ENCODE measurements at places on chromosomes 7 and 10. TPM values are rescaled to one million over a fixed set of nuclear protein-coding genes. Genes with fewer than 3 reads are reported as not detected.

Gene ASB4
- total RNA-seq, result not detected

DNA sequence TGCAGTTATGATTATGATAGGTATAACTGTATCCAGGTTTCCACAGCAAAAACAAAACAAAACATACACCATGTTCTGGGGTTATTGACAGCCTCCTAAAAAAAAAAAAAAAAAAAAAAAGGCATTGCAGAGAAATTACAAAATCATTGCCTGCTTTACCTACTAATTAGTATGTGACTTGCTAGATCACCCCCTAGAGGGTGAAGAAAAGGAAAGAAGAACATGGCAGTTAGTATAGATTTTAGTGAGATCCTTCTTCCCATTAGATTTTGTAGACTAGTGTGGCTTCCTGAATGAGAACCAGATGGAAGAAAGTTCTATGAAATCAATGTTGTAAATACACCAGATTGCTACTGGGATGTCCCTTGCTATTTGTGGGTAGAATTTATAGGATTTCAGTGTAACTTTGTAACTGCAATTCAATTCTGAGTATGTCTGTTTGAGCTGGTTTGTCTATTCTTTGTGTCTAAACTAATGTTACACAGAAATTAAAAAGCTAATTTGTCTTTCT is 24.0 kb upstream of the AGBL3 start:
- H3K27me3 ChIP-seq, result peaks cover 5% of the 10 kb centered on the region
- H3K36me3 ChIP-seq, result no peaks in the 10 kb centered on the region
- H3K4me1 ChIP-seq, result no peaks in the 10 kb centered on the region
- DNase-seq, result no peak

- no peak for DNase-seq
- no peaks in the 10 kb centered on the region for H3K4me1 ChIP-seq
- no peaks in the 10 kb centered on the region for H3K36me3 ChIP-seq
- H3K4me3 ChIP-seq, result no peak overlapping the region
- no peak overlapping the region for H3K27ac ChIP-seq
Measured at GRCh38 chr7:121167971-121168370, 160.8 kb upstream of the WNT16 start.

DNA sequence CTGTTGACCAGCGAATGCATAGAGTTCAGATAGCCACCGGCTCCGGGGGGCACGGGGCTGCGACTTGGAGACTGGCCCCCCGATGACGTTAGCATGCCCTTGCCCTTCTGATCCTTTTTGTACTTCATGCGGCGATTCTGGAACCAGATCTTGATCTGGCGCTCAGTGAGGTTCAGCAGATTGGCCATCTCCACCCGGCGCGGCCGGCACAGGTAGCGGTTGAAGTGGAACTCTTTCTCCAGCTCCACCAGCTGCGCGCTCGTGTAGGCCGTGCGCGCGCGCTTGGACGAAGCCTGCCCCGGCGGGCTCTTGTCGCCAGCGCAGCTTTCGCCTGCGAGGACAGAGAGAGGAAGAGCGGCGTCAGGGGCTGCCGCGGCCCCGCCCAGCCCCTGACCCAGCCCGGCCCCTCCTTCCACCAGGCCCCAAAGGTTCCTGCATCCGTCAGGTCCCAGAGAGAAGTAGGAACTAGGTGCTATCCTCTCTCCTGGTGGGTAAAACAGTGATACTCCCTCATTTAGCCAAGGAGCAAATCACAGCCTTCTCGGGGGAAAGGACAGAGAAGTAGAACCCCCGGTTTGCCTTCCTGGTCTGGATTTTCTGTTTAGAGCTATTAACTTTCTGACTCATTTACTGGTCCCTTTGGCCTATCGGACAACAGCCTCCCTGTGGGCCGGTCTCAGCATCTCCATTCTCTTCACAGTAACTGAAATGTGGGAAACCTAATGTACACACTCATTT is 6.1 kb upstream of the HOXA2 start:
- peaks cover 4% of the 10 kb centered on the region for H3K4me1 ChIP-seq
- H3K4me3 ChIP-seq, result no peak overlapping the region
- H3K27me3 ChIP-seq, result peaks cover 12% of the 10 kb centered on the region
- H3K36me3 ChIP-seq, result peaks cover 2% of the 10 kb centered on the region
- H3K27ac ChIP-seq, result no peak overlapping the region

- peaks cover 19% of the 10 kb centered on the region for H3K27me3 ChIP-seq
- no peak overlapping the region for H3K4me3 ChIP-seq
- H3K27ac ChIP-seq, result no peak overlapping the region
- H3K4me1 ChIP-seq, result no peaks in the 10 kb centered on the region
Measured at GRCh38 chr7:93198472-93198871, 27.8 kb downstream of the HEPACAM2 start.

DNA sequence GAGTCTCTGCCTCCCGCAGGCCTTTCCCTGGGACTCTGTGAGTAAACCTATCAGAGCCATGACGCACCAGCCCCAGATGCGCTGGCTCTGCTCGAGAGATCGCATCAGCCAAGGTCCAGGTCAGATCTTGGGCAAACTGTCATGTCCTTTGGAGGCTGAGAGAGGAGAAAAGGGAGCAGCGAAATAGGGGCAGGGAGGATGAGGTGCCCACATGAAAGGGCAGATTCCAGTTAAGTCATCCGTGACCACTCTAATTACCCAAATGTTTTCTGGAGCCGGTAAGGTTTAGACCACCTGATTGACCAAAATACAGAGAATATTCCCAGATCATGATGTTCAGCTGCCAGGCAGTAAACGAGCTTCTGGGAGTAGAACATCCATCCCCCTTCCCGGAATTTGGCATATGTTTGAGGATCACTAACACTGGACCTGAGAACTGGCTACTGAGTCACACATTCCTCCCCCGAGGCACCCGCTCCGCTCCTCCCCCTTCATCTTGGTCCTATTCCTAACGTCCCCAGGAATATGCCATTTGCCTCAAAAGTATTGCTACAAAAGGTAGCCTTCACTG is 88.0 kb downstream of the FGFR2 start:
- H3K27me3 ChIP-seq, result peaks cover 2% of the 10 kb centered on the region
- no peak overlapping the region for H3K27ac ChIP-seq
- DNase-seq, result no peak
- no peak overlapping the region for H3K4me3 ChIP-seq

Gene ENKUR
- not detected for total RNA-seq

Data from activated CD4-positive, alpha-beta memory T cell treated with anti-CD3 and anti-CD28 coated beads for 36 hours (primary cell).